Pons (tissue), 1 donor: ENCODE measurements at places on chromosomes 6 and 20.

DNA sequence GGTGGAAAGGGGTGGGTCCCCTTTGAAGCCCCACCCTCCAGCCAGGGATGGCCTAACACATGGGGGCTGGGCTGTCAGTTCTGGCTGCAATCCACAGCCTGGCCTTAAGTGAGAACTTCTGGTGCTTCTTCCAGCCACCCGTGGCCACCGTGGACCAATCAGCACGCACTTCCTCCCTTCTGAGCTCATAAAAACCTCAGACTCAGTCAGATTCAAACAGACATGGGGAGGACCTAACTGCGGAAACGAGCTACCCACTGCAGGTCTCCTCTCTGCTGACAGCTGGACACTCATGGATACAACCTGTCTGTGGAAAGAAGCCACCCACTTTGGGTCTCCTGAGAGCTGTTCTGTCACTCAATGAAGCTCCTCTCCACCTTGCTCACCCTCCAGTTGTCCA, 20.4 kb upstream of the ZNF391 start:
- no peak for DNase-seq

DNA sequence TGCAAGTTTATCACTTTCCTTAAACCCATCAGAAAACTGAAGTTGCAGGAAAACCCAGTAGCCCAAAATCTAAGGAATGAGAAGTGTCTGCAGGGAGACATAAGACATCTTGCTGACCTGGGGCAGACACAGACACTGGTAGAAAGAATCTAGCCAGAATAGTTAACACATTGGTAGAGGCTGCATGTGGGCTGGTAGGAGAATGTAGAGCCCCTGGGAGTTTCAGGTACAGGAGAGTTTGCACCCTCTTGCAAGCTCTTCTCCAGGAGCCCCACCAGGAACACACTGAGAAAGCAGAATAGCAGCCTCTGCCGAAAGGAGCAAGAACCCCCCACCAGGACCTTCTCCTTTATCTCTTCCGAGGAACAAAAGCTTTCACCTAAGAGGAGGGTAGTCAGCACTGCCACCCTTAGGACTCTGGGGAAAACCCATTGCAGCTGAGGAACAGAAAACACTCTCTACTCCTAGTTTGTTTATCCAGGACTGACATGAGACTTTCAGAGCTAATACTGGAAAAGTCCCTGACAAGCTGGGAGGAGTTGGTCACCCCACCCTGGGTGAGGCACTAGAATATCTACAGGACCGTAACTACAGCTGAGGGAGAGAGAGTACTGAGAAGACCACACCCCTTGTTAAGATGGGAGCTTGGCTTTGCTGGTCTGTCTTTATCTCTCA, 10.5 kb upstream of the OGFRL1 start:
- DNase-seq = no peak

- no peak for DNase-seq
Measured at GRCh38 chr20:9141070-9141469, 72.2 kb downstream of the PLCB4 start.

GRCh38 chr6:104799134-104799657, 60.5 kb downstream of the HACE1 start:
- no peak for DNase-seq

DNA sequence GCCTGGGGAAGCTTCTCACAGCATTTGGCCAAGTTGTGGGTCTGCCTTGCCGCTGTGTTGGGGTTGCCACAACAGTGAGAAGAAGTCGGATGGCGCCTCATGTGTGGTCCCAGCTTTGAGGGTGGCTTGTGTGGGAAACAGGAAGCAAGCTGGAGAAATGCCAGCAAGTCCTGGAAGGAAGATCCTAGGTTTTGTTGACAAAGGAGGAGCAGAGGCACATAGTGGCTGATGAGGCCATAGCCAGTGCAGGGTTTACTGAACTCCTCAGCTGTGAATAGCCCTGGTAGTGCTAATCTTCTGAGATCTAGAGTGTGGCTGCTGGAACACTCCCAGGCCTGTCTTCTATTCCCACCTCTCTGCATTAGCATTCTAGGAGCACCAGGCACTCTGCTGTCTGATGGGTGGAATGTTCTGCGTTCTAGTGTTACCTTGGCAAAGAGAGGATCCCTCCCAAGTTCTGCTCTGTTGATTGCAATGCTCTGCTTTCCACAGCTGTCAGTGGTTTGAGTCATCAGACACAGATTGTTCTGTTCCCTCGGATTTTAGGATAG, 25.2 kb downstream of the SNPH start:
- DNase-seq = no peak
